SK-N-DZ (cell line): ENCODE measurements at places on chromosomes 5 and 9.
A peak's percentile ranks its signal among the peaks of the same experiment; 100 is the strongest.

DNA sequence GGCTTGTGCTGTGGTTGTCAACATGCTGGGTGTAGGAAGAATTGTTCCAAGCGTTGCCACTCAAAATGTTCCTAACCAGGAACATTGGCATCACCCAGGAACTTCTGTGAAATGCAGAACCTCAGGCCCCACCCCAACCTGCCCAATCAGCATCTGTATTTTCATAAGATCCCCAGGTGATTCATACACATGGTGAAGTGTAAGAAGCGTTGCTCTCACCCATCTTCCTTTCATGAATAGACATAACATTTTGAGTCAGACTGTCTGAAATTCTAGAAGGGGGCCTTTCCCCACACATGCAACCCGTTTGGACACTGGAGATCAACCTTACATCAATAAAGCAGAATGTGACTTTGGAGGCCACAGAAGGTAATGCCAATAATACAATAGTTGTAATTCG, 9.3 kb upstream of the AFAP1L1 start:
- DNase-seq, result no peak

DNA sequence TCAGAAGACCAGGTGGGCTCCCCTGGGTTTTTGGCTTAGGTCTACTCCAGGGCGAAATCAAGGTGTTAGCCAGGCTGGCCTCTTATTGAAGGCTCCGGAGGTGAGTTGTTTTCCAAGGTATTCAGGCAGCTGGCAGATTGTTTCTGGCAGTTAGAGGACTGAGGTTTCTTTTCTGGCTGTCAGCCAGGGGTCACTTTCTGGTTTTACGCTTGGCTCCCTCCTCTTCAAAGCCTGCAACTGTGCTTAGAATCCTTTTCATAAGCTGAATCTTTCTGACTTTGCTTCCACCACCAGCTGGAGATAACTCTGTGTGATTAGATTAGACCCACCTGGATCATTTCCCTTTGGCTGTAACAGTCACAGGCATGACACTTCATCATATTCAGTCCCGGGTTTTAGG, 24.6 kb downstream of the RFK start:
- DNase-seq, result peak; percentile 98

DNA sequence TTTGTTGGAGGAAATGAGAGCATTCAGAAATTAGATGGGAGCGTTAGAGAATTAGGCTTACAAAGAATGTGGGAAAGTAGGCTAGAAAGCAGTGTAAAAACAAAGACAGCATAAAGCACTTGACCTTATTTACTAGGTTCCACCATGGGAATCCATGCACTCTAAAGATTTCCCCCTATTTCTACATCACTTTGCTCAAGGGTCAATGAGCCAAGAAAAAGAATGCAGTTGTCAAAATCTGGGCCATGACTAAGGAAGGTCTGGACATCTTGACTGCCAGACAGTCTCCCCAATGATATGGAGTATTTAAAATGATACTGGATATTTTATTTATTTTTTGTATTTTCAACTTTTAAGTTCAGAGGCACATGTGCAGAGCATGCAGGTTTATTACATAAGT, 3.4 kb downstream of the TLR4 start:
- DNase-seq, result no peak

GRCh38 chr5:10610058-10610457, 46.2 kb downstream of the ANKRD33B start:
- DNase-seq, result no peak

GRCh38 chr9:130235558-130236435, 29.8 kb upstream of the HMCN2 start:
- peak; percentile 76 for DNase-seq

DNA sequence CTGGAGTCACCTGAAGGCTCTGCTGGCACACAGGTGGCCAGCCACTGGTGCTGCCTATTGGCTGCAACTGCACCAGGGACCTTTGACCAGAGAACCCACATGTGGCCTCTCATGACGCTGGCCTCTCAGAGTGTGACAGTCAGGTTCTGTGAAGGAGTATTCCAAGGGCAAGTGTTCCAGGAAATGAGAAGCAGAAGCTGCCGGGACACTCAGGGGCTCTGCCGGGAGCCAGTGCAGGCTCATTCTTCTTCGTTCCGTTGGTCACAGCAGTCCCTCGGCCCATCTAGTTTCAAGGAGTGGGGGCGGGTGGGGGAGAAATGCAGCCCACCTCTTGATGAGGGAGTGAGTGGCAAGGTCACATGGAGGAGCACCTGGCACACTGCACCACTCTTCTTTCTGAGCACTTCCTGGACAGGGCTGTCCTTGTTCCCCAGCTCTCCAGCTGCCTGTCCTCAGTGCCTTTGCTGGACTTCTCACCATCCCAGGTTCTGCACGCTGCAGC, 237.5 kb downstream of the GADD45G start:
- DNase-seq, result no peak

GRCh38 chr9:108117795-108118194, 628.2 kb upstream of the KLF4 start:
- peak; percentile 15 for DNase-seq

- no peak for DNase-seq
Observed at GRCh38 chr9:133839822-133840329, 101.7 kb upstream of the SARDH start.

- DNase-seq, result no peak
Observed at GRCh38 chr5:124349931-124350330, 396.5 kb downstream of the ZNF608 start.

- DNase-seq, result no peak
Observed at GRCh38 chr9:9729082-9729481, 883.7 kb downstream of the PTPRD start.

GRCh38 chr9:35073279-35073612, 821 bp upstream of the VCP start:
- DNase-seq, result no peak

DNA sequence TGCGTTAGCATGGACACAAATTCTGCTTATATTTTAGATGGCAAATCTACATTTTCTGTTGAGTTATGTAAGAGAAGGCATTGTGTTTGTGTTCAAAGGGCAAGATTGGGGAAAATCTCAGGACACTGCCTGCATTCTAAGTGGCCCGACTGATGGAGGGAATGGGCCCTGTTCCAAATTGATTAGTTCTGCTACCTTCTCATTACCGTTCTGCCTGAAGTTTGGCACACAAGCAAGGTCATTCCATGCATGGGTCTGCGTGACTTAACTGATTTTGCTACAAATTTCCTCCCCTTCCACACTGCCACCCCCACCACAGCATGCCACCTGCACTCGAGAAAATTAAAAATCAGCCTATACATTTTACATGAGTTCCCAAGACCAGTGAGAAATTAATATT, 409.9 kb downstream of the BRINP1 start:
- DNase-seq, result no peak

DNA sequence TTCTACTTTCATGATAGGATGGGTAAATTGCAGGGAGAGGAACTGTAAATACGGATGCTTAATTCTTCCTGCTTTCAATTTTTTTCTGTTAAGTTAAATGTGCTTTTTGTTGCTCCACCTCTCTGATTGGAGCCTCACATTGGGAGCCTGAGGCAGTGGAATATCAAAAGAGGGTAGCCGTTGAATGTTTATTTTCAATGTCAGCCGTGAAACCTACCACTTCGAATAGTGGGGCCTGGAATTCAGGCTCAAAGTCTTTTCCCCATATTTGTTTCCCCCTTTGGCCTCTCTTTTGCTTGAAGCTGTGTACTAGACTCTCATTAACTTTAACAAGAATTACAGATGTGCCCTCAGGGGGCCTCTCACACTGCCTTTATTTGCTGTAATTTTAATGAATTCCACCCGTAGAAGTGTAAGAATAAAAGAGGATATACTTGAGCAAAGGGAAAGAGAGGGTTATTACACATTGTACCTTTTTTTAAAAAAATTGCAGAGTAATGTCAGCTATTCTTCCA, 29.0 kb downstream of the PSAT1 start:
- no peak for DNase-seq

- no peak for DNase-seq
Observed at GRCh38 chr9:3455717-3456116, 70.1 kb downstream of the RFX3 start.

DNA sequence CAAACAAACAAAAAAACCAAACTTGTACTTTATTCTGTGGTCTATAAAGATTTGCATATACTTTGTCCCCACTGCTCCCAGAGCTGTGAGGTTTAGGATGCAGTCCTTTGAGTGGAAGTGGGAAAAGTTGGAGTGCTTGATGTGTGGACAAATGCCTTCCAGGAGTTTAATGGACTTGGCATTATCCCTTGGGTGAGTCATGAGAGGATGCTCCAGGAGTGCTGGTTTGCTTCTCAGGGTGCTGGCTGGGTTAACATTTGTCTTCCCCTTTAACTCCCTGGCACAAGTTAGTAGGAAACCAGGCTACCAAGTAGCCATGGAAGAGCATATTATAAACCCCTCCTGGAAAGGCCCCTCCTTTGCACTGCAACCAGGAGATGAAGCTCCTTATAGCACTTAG, 417.4 kb upstream of the RIOK2 start:
- DNase-seq, result no peak

DNA sequence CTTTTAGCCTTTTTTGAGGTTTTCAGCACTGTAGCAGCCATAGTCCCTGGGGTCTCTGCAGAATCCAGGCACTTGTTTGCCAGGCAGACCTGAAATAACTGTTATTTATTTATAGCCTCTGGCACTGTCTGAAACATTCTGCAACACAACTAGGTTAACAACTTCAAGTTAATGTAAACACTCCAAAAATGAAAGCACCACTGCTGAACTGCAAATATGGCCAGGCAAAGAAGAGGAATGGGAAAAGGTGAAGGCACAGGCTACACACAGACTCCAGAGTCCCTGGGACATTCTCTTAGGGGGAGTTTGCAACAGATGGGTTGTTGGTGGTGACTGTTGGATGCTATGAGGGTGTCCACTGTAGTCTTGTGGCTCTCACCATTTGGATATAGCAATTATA, 369.0 kb downstream of the MAT2B start:
- no peak for DNase-seq
